ENCODE measurements at places on chromosomes 1 and 21. TPM values are rescaled to one million over a fixed set of nuclear protein-coding genes. Genes with fewer than 3 reads are reported as not detected.

DNA sequence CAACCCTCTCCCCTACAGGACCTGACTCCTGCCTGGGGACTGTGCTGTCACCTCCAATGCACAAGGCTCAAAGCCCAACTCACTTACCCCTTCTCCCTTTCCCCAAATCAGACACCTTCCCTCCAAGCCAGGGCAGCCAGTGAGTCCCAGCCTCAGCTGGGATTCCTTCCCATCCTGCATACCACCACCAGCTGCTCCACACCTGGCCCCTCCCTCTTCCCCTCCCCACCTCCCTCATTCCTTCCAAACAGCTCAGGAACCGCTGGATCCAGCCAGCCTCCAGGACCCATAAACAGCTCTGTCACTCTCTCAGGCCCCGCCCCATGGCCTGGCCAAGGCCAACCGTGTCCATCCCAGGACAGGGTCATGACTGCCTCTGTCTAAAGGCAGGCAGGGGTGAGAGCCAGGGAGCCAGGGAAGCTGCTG, 41.4 kb downstream of the ACOT7 start:
- DNase-seq: no peak

- DNase-seq: no peak
These were observed 151.1 kb downstream of the TLR5 start for GRCh38 chr1:222991908-222992307.

The MRPS15 gene
- polyA plus RNA-seq: 64.8 TPM

- DNase-seq: peak; percentile 23
These were observed 8.5 kb downstream of the FBXO2 start for GRCh38 chr1:11645670-11646265.
